CD4-positive, alpha-beta T cell treated with Interleukin-15 for 1 hour (primary cell): ENCODE measurements at places on chromosomes 5 and 9.

DNA sequence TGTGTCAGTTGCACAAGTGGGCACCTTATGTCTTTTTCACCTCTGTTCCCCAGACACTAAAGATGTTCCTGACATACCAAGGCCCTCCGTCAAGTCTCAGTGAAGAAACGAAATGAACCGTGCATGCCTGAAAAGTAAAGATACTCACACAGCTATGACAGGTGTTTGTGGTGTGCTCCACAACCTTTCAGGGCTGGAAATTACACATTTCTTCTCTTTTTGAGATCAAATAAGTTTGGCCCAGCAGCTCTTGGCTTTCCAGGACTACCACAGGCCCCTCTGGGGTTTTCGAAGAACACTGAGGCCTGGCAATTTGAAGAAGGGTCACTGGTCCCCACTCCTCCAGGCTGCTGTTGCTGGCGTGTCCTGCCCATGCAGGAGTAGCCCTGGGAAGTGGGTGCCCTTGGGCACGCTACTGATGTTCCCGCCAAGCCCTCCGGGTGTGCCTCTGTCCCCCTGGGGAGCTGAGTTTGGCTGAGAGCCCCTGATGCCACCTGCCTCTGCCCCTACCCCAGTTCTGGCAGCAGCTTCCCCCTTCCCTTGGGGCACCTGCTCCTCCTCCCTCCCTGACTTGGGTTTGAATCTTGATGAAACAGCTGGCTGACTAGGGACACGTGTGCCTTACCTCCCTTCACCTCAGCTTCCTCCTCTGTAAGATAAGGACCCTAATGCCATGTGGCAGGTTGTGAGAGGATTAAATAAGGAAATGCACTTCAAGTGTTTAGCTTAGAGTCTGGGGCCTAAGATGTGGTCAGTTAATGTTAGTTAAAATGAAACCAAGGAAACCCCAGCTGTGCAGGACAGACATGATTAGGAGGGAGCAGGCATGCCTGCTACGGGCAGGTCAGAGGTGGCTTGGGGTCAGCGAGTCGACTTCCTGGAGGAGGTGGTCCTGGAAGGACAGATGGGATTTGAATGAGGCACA lies 49.1 kb upstream of the GADD45G start:
- no peak for DNase-seq

GRCh38 chr9:3941758-3942157 lies 358.1 kb downstream of the GLIS3 start:
- no peak for DNase-seq

DNA sequence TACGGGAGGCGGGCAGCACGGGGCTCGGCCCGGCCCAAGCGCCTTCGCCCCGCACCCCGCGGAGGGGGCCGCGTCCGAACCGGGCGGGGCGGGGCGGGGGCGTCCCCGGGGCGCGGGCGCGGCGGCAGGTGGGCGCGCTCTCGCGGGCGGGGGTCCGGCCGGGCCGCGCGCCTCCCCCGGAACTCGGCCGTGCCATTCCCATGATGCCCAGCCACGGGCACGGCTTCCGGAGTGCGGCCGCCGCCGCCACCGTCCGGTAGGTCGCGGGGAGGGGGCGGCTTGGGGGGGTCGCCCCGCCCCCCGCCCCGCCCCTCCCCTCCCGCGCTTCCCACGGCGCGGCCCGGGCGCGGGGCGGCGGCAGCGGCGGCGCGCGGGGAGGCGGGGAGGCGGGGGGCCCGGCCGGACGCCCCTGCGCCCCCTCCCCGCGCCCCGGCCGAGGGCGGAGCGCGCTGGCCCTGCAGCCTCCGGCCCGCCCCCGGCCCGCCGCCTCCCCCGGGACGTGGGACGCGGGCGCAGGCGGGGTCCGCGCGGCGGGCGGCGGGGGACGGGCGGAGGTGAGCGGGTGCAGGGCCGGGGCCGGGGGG lies at the start of gene PPP1R26:
Gene PPP1R26 (plus strand): TSS at position 314 of the 584 bp plus-strand sequence. CDS start 4,729 bp downstream, outside the sequence.
- no peak for DNase-seq

GRCh38 chr5:126535856-126536545 lies 59.0 kb downstream of the ALDH7A1 start:
- DNase-seq: no peak

- no peak for DNase-seq
Observed at GRCh38 chr5:68424799-68425537, 209.4 kb downstream of the PIK3R1 start.

- DNase-seq: no peak
Observed at GRCh38 chr9:105131981-105132380, 112.5 kb upstream of the SLC44A1 start.

GRCh38 chr5:169606279-169606678 lies 22.7 kb downstream of the SPDL1 start:
- DNase-seq: no peak

DNA sequence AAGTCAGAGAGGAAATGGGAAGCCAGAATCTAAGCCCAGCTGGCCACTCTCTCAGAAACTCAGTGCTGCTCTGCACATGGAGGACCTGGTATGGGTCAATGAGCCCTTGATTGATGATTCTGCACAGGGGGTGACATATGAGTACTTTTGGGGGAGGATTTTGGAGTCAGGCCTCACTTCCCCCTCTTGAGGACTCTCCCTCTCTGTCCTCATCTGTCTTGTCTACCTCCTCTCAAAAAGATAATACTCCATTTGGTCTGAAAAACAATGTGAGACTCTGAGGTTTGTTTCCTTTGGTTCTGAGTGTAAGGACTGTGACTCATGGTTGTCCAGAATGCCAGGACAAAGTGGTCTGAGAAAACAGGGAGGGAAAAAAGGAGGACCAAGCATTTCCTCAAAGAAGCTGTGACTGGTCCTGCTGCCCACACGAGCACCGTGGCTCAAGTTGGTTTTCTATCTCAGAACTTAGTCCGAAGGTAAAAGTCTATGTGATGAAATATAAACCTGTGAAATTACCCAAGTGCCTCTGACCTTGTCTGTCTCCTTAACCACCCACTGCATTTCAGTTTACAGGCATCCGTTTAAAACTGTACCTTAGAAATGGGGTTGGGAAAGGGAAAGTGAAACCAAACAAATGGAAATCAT lies 11.1 kb downstream of the TTC39B start:
- DNase-seq: no peak

DNA sequence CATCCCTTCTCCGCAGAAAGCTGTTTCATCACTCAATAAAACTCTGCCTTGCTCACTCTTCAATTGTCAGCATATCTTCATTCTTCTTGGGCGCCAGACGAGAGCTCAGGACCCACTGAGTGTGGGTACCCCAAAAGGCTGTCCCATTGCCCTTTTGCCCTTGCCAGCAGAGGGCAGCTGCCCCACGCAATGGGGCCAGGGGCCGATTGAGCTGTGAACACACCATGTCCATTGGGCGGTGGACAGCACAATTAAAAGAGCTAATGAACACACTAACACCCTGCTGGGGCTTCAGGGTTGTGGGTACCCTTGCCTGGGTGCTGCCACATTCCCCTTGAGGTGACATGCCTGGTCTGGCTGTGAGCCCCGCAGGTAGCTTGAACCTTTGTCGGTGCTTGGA lies 487.2 kb upstream of the NUDT12 start:
- DNase-seq: no peak

DNA sequence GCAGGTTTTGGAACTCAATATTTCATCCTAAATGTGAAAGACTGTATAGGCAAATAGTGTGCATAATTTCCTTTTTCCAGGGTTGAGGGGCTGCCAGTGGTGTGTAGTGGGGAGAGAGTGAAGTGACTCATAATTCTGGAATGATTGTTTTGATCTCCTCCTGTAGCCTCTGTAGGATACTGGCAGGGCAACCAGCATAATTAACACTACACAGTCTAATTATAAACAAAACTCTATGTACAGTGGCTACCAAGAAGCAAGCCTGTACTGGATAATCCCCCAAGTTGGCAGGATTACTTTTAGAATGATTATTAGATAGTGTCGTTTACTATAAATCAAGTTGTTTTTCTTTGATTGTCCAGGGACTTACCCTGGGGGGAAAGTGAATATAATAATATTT lies 32.2 kb downstream of the LNPEP start:
- no peak for DNase-seq

GRCh38 chr5:137192293-137192743 lies 306.8 kb downstream of the SPOCK1 start:
- no peak for DNase-seq

DNA sequence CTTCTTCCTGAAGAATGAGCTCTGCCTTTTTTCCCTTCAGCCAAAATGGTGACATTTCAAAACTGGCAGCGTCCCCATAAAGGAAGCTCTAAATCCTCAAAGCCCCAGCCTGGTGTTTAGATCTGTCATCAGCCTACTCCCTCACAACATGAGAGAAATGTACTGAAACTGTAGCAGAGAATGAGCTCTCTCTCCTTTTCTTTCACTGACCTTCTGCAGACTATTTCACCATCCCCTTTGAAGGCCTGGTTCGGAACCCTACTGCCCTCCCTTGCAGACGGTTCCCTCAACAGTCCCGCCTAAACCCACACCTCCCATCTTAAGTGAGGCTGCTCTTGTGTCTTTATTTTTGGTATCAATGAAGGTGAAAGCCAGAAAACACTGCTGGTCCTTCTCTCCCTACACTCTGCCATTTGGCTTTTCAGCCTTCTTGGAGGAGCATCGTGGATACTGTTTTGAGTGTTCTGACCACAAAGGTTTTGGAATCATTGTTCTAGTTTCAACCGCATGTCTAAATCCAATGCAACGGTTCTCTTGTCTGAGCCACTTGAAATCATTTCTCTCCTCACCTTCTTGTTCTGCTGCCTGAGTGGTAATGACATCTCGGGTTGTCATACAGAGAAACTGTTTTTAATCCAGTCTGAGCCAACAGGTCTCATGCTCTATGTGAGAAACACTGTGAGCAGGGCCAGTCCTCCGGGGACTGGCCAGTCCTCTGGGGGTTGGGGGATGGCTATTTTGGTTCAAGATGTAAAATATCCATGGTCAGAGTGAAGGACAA lies 39.0 kb downstream of the ITK start:
- DNase-seq: no peak

DNA sequence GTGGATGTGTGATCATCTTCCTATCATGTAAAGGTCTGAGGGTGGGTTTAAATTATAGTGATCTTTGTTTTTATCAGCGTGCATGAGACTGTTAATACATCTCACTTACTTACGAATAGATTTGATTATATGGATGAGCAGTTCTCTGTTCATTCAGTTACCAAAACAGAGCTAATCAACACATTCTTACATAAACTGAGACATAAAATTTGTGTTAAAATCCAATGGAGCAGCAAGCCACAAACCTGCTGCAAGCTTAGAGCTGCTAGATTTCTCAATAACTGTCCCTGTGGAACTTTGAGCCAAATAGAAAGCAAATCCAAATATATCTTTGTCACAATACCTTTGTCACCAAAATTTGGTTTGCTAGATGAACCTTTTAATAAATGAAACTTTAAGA lies 50.1 kb downstream of the NUDT12 start:
- DNase-seq: no peak

DNA sequence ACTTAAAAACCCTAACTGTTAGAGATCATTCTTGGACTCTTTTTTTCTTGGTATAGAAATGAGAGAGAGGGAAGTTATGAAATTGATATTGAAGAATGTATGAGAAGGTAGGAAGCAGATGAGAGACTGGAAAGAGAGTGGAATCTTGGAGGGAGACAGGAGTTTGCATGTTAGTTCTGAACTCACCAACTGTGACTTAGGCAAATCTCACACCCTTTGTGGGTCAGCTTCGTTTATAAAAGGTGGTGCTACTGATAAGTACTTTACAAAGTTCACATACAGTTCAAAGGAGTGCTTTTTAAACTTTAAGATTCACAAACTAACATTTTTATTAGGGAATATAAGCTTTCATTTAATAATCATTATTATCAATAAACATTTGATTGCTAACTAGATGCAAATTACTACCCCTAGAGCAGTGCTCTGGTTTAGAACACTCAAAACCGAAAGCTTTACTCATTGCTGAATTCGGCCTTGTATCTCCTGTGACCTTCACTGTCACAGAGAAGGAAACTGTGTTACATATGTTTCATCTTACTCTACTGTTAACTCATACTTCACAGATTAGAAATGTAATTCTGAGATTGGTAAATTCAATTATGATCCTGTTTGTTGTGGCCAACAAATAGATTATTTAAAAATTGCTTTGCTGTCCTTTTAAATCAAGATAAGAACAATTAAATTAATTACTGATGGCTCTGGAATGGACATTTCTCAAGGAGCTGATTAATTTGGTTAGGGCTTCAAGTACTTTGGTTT lies 143.2 kb downstream of the RMI1 start:
- no peak for DNase-seq

GRCh38 chr5:7941692-7942091 lies 72.7 kb downstream of the MTRR start:
- no peak for DNase-seq

DNA sequence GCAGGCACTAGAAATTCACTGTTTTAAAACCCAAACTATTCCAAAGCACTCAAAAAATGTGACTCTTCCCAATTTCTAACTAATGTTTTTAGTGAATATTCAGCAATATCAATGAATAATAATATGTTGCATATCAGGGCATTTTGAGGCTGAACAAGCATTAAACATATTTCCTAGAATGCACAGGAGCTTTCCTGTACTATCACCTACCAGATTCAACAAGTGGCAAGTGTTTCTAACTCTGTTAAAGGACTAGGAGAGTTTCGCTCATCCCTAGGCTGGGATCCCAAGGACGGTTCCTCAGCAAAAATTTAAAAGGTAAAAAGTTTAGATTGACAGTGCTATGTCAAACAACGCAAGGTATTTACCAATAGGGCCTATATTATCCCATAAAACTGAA lies 21.0 kb downstream of the GNE start:
- no peak for DNase-seq

- no peak for DNase-seq
Observed at GRCh38 chr9:69070201-69070600, 34.6 kb downstream of the FXN start.

- DNase-seq: no peak
Observed at GRCh38 chr5:111631328-111631727, 119.0 kb upstream of the STARD4 start.

GRCh38 chr9:12955510-12956163 lies 180.8 kb downstream of the LURAP1L start:
- no peak for DNase-seq

GRCh38 chr5:56900395-56900794 lies 9.0 kb upstream of the SETD9 start:
- DNase-seq: no peak
